ENCODE measurements at places on chromosomes 7 and 10.

GRCh38 chr7:139709485-139709884 is 68.3 kb downstream of the HIPK2 start:
- peak; percentile 90 for ATAC-seq

DNA sequence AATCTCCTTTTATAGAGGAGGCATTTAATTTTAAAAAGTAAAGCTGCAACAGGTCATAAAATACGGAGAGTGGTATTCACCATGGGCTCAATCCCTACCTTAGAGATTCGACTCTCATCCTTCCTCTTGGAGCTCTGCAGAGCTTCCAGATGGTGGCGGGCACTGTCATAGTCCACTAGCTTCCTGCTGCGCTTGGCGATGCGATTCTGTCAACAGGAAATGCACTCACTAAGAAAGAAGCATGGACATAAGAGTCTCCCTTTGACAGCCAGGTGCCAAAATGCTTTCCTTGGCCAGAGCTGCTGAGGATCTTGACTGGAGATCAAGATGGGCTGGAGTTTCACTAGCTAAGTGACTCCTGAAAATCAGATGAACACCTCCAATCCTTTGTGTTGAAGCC is 154.4 kb downstream of the AMPH start:
- no peak for ATAC-seq

DNA sequence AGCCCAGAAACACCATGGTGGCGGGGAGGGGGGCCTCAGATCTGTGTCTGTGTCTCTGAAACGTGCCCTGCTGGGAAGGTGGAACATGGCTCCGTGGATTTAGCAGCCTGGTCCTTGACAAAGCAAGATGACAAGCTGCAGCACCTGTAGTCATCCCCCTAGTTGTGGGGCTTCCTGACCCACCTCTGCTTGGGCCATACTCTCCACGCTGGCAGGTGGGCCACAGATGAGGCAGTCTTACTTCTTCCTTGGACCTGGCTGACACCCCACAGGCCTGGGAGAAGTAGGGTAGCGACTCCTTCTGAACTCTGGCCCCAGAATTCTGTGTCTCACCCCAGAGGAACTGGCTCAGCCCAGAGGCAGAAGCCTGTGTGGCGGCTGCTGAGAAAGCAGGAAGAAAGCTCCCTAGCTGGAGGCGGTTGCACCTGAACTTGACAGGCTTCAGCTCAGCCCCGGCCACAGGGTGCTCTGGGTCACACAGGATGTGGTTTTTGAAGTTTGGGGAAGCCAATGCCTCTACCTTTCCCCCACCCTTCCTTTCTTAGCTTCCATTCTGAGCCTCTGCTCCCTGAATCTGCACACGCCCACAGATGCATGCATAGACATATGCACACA is 113.9 kb downstream of the ABLIM1 start:
- no peak for ATAC-seq

- peak; percentile 8 for ATAC-seq
These were observed 3.6 kb downstream of the VOPP1 start for GRCh38 chr7:55568613-55569268.

DNA sequence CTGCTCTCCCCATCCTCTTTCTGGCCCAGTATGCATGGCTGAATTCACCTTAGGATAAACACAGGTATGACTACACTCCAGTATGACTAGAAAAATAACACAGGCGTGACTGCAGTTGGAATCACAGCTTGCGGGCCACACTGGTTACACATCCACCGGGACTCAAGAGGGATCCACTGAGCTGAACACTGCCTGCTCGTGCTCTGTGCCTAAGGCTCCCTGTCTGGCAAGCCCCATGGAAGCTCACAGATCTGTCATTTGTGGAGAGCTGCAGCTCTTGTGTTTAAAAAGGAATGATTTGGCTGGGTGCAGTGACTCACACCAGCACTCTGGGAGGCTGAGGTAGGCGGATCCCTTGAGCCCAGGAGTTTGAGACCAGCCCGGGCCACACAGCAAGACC is 26.8 kb downstream of the VOPP1 start:
- peak; percentile 68 for ATAC-seq

GRCh38 chr10:75394221-75394620 is 7.3 kb downstream of the ZNF503 start:
- no peak for ATAC-seq

- peak; percentile 16 for ATAC-seq
These were observed at the start of gene SPAG6 for GRCh38 chr10:22345301-22346095. SPAG6 (plus strand) TSS chr10:22345496; CDS start chr10:22345612, 116 bp downstream.

DNA sequence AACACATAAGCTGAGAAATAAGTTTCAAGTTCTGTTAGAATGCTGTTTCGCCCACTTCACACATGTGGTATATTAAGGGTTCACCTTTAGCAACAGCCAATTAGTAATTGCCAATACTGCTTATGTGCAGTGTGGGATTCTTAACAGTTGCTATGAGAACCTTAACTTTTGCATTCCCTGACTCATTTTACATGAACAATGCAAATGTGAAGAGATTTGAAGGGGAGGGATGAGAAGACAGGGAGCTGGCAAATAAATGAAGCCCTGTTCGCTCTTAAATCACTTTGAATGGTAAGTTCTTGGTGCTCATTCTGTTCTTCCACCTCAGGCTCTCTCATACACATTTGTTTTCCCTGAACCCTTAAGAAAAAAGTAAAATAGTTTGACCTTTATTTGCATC is 82.3 kb downstream of the LRRC4 start:
- no peak for ATAC-seq

DNA sequence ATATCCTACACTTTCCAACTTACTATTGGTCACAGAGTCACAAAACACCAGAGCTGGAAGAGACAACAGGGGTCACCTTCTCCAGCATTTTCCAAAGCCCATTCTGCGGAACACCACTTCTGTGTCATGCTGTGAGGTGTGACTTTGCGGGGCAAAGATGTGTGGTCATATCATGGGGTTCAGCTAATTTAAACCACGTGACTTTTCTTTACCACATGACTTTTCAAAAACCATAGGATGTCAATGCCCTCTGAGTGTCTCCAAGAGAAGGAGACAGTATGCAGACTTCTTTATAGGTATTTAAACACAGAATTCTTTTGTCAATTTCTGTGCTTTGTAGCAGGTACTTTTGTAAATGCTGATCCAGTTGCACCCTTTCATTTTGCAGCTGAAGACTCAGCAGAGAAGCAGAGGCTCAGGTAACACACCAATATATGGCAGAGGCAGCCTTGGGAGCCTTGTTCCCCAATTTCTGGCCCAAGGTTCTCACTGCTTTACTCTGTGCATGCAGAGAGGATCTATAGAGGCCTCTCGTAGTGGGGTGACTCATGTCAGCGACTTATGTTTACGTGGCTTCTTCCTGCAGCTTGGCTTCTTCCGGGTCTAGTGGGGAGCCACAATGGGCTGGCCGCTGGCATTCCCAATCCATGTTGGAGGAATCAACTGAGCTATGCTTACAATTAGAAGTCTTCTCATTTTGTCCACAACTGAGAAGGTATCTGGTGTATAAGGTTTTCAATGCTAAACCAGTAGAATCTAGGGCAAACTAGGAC is 104.0 kb upstream of the RHOBTB1 start:
- ATAC-seq: no peak
